ENCODE measurements at places on chromosomes 16 and 17. TPM values are rescaled to one million over a fixed set of nuclear protein-coding genes. Genes with fewer than 3 reads are reported as not detected.

DNA sequence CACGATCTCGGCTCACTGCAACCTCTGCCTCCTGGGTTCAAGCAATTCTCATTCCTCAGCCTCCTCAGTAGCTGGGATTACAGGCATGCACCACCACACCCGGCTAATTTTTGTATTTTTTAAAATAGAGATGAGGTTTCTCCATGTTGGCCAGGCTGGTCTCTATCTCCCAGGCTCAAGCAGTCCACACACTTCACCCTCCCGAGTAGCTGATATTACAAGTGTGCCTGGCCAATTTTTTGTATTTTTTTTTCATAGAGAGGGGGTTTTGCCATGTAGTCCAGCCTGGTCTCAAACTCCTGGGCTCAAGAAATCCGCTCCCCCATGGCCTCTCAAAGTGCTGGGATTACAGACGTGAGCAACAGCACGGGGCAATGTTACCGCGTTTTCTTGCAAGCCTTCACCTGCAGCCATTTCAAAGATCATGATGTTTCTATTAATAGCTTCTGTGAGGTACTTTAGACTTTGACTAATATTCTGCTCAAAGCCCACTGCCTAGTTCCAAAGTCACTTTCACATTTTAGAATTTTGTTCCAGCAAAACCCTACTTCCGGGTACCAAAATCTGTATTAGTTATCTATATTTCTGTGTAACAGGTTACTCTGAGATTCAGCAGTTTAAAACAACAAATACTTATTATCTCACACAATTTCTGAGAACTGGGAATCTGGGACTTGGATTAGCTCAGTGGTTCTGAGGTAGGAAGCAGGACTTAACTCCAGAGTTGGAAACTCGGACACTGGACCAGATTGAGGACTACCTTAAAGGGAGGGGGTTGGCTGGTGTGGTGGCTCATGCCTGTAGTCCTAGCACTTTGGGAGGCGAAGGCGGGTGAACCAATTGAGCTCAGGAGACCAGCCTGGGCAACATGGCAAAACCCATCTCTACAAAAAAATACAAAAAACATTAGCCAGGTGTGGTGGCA lies 12.0 kb upstream of the MED13 start:
- DNase-seq: no peak
- no peaks in the 10 kb centered on the region for H3K36me3 ChIP-seq
- H3K27ac ChIP-seq: no peak overlapping the region
- no peaks in the 10 kb centered on the region for H3K27me3 ChIP-seq
- no peaks in the 10 kb centered on the region for H3K4me1 ChIP-seq
- H3K4me3 ChIP-seq: no peak overlapping the region

The HSDL1 gene
- 24.6 TPM for total RNA-seq

DNA sequence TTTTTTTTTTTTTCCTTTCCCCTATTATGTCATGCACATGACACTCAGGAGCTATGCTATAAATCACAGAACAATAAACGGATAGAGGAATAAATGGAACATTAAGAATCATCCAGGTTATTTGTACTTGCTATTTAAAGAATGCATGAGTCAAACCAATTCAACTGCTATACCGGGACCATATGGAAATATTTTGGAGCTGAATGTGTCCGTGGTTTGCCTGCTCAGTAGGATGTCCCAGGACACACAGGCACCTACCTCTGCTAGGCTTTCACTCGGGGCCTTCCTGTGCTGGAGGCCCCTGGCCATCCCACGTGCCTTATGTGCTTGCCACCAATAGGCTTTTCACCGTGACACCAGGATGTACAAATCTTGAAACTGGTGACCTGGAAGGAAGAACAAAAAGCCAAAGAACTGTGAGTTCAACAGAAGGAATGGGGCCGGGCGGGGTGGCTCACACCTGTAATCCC lies 15.3 kb upstream of the SEC14L1 start:
- H3K27ac ChIP-seq: peak overlapping the region; percentile 95
- peak overlapping the region; percentile 12 for H3K4me3 ChIP-seq
- peak; percentile 91 for DNase-seq
- H3K4me1 ChIP-seq: peaks cover 94% of the 10 kb centered on the region
- H3K36me3 ChIP-seq: no peaks in the 10 kb centered on the region

GRCh38 chr16:86227801-86228200 lies 282.5 kb upstream of the FOXF1 start:
- no peak overlapping the region for H3K4me3 ChIP-seq
- peaks cover 7% of the 10 kb centered on the region for H3K27me3 ChIP-seq
- H3K4me1 ChIP-seq: no peaks in the 10 kb centered on the region
- no peak overlapping the region for H3K27ac ChIP-seq

- DNase-seq: no peak
- no peaks in the 10 kb centered on the region for H3K36me3 ChIP-seq
- H3K4me1 ChIP-seq: no peaks in the 10 kb centered on the region
- no peak overlapping the region for H3K27ac ChIP-seq
- no peak overlapping the region for H3K4me3 ChIP-seq
- no peaks in the 10 kb centered on the region for H3K27me3 ChIP-seq
Measured at GRCh38 chr16:31568577-31569359, 41.1 kb downstream of the AHSP start.

GRCh38 chr16:87487361-87487924 lies 5.4 kb downstream of the ZCCHC14 start:
- no peaks in the 10 kb centered on the region for H3K36me3 ChIP-seq
- H3K4me1 ChIP-seq: peaks cover 40% of the 10 kb centered on the region
- H3K4me3 ChIP-seq: peak overlapping the region; percentile 39
- no peaks in the 10 kb centered on the region for H3K27me3 ChIP-seq
- no peak for DNase-seq

- H3K27me3 ChIP-seq: no peaks in the 10 kb centered on the region
- no peaks in the 10 kb centered on the region for H3K4me1 ChIP-seq
- no peaks in the 10 kb centered on the region for H3K36me3 ChIP-seq
- DNase-seq: no peak
- H3K27ac ChIP-seq: no peak overlapping the region
- no peak overlapping the region for H3K4me3 ChIP-seq
Measured at GRCh38 chr16:79997257-79997656, 396.7 kb upstream of the MAF start.

The KRTAP17-1 gene
- not detected for total RNA-seq

- H3K4me3 ChIP-seq: no peak overlapping the region
- DNase-seq: peak; percentile 35
- no peaks in the 10 kb centered on the region for H3K4me1 ChIP-seq
- no peaks in the 10 kb centered on the region for H3K27me3 ChIP-seq
- no peaks in the 10 kb centered on the region for H3K36me3 ChIP-seq
Measured at GRCh38 chr17:10772425-10773380, 31.2 kb downstream of the TMEM238L start.

DNA sequence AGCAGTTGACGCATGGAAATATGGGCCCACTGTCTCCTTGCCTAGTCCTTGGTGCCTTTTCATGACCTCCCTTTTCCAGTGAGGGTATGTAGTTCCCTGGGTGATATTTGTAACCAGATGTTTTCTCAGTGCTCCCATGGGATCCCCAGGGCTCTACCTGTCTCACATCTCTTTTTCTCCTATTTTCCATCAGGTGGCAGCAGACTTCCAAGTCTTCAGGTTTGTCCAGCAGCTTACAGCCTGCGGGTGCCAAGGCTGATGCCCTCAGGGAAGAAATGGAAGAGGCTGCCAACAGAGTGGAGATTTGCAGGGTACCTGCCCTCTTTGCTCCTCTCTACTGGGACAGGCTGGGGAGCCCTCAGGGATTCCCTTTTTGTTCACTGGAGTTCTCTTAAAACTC lies 89.1 kb downstream of the ELAC2 start:
- no peak overlapping the region for H3K27ac ChIP-seq
- H3K4me3 ChIP-seq: no peak overlapping the region
- no peaks in the 10 kb centered on the region for H3K4me1 ChIP-seq

The TNS4 gene
- not detected for total RNA-seq

The FAM20A gene
- 0.44 TPM for total RNA-seq

- H3K27ac ChIP-seq: no peak overlapping the region
- no peaks in the 10 kb centered on the region for H3K4me1 ChIP-seq
- DNase-seq: no peak
Measured at GRCh38 chr17:58875261-58875660, 119.6 kb downstream of the PPM1E start.

The NKD1 gene
- 0.18 TPM for total RNA-seq

DNA sequence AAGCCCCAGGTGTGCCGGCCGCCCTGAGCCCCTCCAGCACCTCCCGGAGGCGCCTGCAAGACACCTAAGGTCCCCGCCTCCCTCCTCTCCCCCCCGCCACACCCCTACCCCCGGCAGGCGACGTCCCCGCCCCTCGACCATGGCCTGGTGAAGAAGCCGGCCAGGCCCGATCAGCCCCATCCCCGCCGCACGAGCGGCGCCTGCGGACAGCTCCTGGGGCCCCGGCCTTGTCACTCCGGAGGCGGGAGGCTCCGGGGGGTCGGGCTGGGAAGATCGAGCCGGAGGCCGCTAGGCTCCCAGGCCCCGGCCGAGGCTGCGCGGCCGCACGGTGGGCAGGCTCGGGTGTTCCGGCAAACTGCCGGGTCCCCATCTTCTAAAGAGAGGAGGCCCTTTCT lies 405 bp upstream of the ACE start:
- no peak overlapping the region for H3K27ac ChIP-seq
- peaks cover 16% of the 10 kb centered on the region for H3K4me1 ChIP-seq
- DNase-seq: no peak
- peak overlapping the region; percentile 47 for H3K4me3 ChIP-seq
- no peaks in the 10 kb centered on the region for H3K27me3 ChIP-seq

DNA sequence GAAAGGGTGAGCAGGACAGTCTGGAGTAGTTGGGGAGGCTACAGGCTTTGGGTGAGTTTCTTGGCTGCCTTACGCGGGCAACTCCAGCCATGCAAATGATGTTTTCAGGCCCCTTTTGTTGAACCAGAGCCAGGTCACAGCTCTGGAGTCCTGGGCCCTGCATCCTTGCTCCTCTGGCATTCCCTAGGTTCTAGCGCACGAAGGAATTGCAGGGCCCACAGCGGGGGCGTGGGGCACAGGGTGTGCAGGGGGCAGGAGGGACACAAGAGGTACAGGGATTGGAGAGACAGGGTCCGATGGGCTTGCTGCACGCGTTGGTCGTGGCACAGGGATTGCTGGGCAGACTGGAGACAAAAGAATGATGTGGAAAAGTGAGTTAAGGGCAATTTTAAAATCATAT lies 3.6 kb downstream of the KRT31 start:
- no peak for DNase-seq
- no peaks in the 10 kb centered on the region for H3K36me3 ChIP-seq

The PRSS21 gene
- total RNA-seq: not detected

DNA sequence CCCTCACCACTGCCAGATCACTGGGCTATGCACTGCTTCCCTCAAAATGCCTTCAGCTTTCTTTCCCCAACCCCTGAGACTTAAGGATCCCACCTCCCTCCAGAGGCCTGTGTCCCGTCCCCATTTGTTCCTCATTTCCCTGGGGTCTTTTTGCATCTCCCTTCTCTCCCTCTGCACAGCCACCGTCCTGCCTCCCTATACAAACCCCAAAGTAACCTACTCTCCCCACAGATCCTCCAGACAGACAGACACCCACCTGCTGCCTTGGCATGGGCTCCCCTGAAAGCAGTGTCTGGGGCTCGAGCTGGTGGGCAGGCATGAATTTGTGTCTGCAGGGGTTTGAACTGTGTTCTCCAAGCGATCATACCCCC lies 69.4 kb upstream of the TNRC6C start:
- no peak overlapping the region for H3K27ac ChIP-seq
- peaks cover 18% of the 10 kb centered on the region for H3K27me3 ChIP-seq
- no peak overlapping the region for H3K4me3 ChIP-seq
- H3K4me1 ChIP-seq: peaks cover 3% of the 10 kb centered on the region
- H3K36me3 ChIP-seq: no peaks in the 10 kb centered on the region

GRCh38 chr17:77424585-77425344 lies 284.0 kb downstream of the SEC14L1 start:
- peaks cover 100% of the 10 kb centered on the region for H3K4me1 ChIP-seq
- H3K27ac ChIP-seq: peak overlapping the region; percentile 83
- H3K4me3 ChIP-seq: no peak overlapping the region
- no peaks in the 10 kb centered on the region for H3K36me3 ChIP-seq
- no peak for DNase-seq
- H3K27me3 ChIP-seq: no peaks in the 10 kb centered on the region

The PRR35 gene
- 2.2 TPM for total RNA-seq

GRCh38 chr16:80273635-80274538 lies 266.9 kb upstream of the DYNLRB2 start:
- H3K4me1 ChIP-seq: no peaks in the 10 kb centered on the region
- H3K36me3 ChIP-seq: no peaks in the 10 kb centered on the region
- no peak for DNase-seq
- no peak overlapping the region for H3K4me3 ChIP-seq
- no peaks in the 10 kb centered on the region for H3K27me3 ChIP-seq
- no peak overlapping the region for H3K27ac ChIP-seq

The TEN1 gene
- total RNA-seq: 41.3 TPM

The CACNA1G gene
- 10.0 TPM for total RNA-seq
